ENCODE measurements at places on chromosomes 13 and 19. TPM values are rescaled to one million over a fixed set of nuclear protein-coding genes. Genes with fewer than 3 reads are reported as not detected.

Gene GARIN5A
- 0.21 TPM for total RNA-seq

Gene ACER1
- total RNA-seq: not detected

Gene PLPPR3
- not detected for total RNA-seq

Gene WTIP
- 0.47 TPM for total RNA-seq

DNA sequence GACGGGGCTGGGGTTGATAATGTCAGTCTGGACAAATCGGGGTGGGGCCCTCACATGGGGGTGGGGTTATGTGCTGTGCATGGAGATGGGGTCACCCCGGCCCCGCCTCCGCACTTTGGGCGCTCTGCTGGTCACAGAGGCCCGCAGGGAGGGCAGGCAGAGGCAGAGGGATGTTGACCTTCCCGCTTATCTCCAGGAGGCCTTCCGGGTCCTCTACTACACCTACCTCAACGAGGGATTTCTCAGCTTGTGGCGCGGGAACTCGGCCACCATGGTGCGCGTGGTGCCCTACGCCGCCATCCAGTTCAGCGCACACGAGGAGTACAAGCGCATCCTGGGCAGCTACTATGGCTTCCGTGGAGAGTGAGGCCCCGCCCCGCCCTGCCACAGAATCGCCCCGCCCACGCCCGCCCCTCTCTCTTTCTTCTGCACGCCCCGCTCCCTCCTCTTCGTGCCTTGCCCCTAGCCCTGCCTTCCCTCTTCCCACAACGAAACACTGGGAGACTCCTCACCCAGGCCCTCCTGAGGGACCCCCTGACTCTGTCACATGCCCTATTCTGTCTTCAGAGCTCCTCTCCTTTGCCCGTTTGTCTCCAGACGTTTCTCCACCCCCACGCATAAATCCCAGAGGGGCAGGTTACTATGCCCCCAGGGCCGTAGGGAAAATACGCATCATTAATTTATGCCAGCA, 32.8 kb downstream of the TMEM161A start:
- H3K27ac ChIP-seq: no peak overlapping the region
- DNase-seq: no peak
- peaks cover 2% of the 10 kb centered on the region for H3K36me3 ChIP-seq
- no peaks in the 10 kb centered on the region for H3K4me1 ChIP-seq
- H3K27me3 ChIP-seq: peaks cover 2% of the 10 kb centered on the region

GRCh38 chr13:49540552-49540951, 44.8 kb downstream of the PHF11 start:
- H3K4me3 ChIP-seq: peak overlapping the region; percentile 65
- peaks cover 35% of the 10 kb centered on the region for H3K36me3 ChIP-seq
- peak; percentile 72 for DNase-seq
- peak overlapping the region; percentile 65 for H3K27ac ChIP-seq
- no peaks in the 10 kb centered on the region for H3K27me3 ChIP-seq

DNA sequence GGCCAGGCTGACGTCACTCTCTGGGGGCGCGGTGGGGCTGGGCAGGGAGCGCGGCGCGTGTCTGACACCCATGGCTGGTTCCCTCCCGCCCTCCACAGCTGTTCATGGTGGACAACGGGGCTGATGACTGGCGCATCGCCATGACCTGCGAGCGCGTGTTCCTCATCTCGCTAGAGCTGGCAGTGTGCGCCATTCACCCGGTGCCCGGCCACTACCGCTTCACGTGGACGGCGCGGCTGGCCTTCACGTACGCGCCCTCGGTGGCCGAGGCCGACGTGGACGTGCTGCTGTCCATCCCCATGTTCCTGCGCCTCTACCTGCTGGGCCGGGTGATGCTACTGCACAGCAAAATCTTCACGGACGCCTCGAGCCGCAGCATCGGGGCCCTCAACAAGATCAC, 14.7 kb downstream of the KCNN1 start:
- peaks cover 2% of the 10 kb centered on the region for H3K4me1 ChIP-seq
- no peaks in the 10 kb centered on the region for H3K36me3 ChIP-seq
- peaks cover 15% of the 10 kb centered on the region for H3K27me3 ChIP-seq
- no peak overlapping the region for H3K4me3 ChIP-seq

GRCh38 chr13:66353664-66354063, 876.5 kb downstream of the PCDH9 start:
- no peak overlapping the region for H3K4me3 ChIP-seq
- H3K4me1 ChIP-seq: no peaks in the 10 kb centered on the region
- no peaks in the 10 kb centered on the region for H3K27me3 ChIP-seq
- H3K27ac ChIP-seq: no peak overlapping the region

DNA sequence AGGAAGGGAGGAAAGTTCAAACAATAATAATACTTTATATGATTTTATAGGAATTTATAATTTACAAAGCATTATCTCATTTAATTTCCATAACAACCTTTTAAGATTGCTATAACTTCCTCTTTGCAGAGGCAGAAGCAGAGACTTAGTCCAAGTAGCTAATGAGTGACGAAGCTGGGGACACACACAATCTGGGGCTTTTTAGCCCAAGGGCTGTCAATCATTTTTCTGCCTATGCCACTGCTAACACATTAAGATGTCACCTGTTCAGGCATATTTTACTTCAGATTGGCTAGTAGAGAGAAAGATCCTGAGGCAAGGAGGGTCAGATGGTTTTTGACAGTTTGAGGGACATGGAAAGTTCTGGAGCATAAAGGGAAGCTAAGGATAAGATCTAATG, 12.6 kb downstream of the SCEL start:
- H3K27ac ChIP-seq: no peak overlapping the region
- DNase-seq: no peak
- no peaks in the 10 kb centered on the region for H3K36me3 ChIP-seq
- H3K4me3 ChIP-seq: no peak overlapping the region
- H3K4me1 ChIP-seq: no peaks in the 10 kb centered on the region

GRCh38 chr13:107964395-107964794, 250.9 kb downstream of the LIG4 start:
- H3K27ac ChIP-seq: no peak overlapping the region
- no peaks in the 10 kb centered on the region for H3K4me1 ChIP-seq
- no peak for DNase-seq

DNA sequence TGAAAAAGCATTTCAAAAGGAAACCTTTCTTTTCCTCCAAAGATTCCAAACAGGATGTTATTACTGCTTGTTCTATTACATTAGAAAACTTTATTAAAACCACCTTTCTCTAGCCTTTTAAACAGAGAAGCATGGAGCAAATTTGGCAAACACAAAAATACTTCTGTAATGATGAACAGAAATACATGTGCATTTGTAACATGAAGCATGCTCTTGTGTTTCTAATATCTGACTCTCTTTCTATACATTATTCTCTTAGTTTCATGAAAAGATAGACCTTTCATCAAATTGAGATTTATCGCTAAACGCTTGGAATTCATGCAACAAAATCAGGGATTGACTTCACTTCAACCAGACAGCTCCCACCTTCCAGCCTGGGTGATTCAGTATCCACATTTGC, 152.8 kb upstream of the IRS2 start:
- no peaks in the 10 kb centered on the region for H3K4me1 ChIP-seq
- H3K27ac ChIP-seq: no peak overlapping the region
- H3K27me3 ChIP-seq: no peaks in the 10 kb centered on the region
- H3K36me3 ChIP-seq: no peaks in the 10 kb centered on the region

DNA sequence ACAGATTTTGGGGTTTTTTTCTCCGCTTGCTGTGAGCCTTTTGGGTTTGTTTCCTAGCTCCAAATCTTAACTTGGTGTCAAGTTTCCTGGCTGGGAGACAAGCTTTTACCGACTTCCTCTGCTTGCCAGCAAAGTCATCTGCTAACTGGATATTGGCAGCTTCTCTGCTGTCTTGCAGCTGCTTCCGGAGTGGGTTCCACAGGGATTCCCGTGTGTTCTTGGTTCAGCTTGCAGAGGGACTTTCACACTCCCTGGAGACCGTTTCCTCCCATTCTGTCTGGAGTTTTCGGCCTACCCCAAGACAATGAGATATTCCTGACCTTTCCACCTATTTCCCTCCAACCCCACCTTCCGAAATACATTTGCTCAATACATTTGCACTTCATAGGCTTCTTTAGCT, 2.2 kb upstream of the COLGALT1 start:
- no peak overlapping the region for H3K4me3 ChIP-seq
- peaks cover 11% of the 10 kb centered on the region for H3K4me1 ChIP-seq
- no peak for DNase-seq
- H3K27me3 ChIP-seq: no peaks in the 10 kb centered on the region
- H3K36me3 ChIP-seq: peaks cover 4% of the 10 kb centered on the region

DNA sequence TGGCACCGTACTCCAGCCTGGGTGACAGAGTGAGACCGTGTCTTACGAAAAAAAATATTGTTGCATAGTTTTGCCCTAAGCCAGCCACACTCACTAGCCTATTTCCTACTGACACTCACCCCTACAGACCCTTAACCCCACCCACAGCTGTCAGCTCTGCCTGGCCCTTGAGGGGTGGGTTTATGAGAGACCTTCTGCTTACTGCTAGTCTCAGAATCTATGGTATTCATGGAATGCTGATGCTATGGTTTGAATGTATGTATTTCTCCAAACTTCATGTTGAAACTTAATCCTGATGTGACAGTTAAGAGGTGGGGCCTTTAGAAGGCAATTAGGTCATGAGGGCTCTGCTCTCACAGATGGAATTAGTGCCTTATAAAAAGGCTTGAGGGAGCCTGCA, 79.2 kb upstream of the LRCH1 start:
- H3K27me3 ChIP-seq: no peaks in the 10 kb centered on the region
- H3K4me3 ChIP-seq: no peak overlapping the region
- no peaks in the 10 kb centered on the region for H3K36me3 ChIP-seq
- no peak for DNase-seq

DNA sequence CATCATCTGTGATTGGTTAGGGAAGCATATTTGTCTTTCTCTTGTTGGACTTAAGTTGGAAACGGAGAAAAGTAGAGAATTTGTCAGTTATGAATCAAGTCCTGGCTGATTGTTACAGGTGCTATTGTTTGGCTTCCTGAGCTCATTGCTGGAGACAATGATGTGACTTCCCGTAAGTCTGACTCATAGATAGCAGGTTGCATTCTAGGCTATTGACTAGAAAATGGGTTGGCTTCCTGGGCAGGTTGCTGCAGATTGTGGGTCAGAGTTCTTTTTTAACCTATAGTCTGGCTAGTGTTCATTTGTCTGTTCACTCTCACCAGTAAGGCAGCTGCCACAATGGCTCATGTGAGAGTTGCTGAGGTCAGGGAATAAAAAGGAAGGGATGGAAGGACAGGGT, 101.5 kb downstream of the CCNA1 start:
- DNase-seq: peak; percentile 27
- no peaks in the 10 kb centered on the region for H3K4me1 ChIP-seq
- H3K27ac ChIP-seq: no peak overlapping the region
- no peak overlapping the region for H3K4me3 ChIP-seq
- H3K27me3 ChIP-seq: peaks cover 2% of the 10 kb centered on the region

GRCh38 chr19:1161716-1162115, 12.4 kb downstream of the SBNO2 start:
- no peak overlapping the region for H3K27ac ChIP-seq
- H3K27me3 ChIP-seq: no peaks in the 10 kb centered on the region
- peaks cover 5% of the 10 kb centered on the region for H3K36me3 ChIP-seq
- H3K4me3 ChIP-seq: no peak overlapping the region

GRCh38 chr19:49680421-49681351, 3.6 kb downstream of the PRMT1 start:
- peaks cover 48% of the 10 kb centered on the region for H3K36me3 ChIP-seq
- H3K4me1 ChIP-seq: peaks cover 26% of the 10 kb centered on the region
- peak; percentile 98 for DNase-seq
- H3K27ac ChIP-seq: peak overlapping the region; percentile 20
- peak overlapping the region; percentile 52 for H3K4me3 ChIP-seq

- H3K36me3 ChIP-seq: peaks cover 28% of the 10 kb centered on the region
- no peak for DNase-seq
- no peak overlapping the region for H3K4me3 ChIP-seq
- no peaks in the 10 kb centered on the region for H3K27me3 ChIP-seq
- peaks cover 16% of the 10 kb centered on the region for H3K4me1 ChIP-seq
Observed at GRCh38 chr19:7994114-7994513, 11.3 kb downstream of the ELAVL1 start.

DNA sequence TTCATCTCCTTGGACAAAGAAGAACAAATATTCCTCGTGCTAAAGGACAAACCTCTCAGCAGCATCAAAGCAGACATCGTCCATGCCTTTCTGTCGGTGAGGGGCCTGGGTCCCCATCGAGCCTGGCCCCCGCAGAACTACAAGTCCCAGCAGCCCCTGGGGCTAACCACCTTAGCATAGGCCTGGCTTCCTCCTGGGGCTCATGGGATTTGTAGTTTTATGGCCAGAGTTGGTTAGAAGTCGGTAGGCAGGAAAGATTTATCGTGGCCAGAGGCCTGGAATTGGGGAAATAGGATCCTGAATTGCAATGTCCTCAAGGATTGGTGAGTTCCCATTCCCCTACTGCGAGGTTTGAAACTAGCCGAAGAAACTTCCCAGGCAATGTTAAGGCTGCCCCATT, 19.6 kb downstream of the TMEM150B start:
- DNase-seq: peak; percentile 86
- H3K36me3 ChIP-seq: peaks cover 4% of the 10 kb centered on the region
- no peaks in the 10 kb centered on the region for H3K27me3 ChIP-seq
- H3K4me1 ChIP-seq: peaks cover 16% of the 10 kb centered on the region
- H3K4me3 ChIP-seq: no peak overlapping the region

- peaks cover 6% of the 10 kb centered on the region for H3K4me1 ChIP-seq
- peaks cover 19% of the 10 kb centered on the region for H3K27me3 ChIP-seq
- no peak overlapping the region for H3K4me3 ChIP-seq
- DNase-seq: no peak
Observed at GRCh38 chr13:23715092-23715761, 145.0 kb downstream of the TNFRSF19 start.

DNA sequence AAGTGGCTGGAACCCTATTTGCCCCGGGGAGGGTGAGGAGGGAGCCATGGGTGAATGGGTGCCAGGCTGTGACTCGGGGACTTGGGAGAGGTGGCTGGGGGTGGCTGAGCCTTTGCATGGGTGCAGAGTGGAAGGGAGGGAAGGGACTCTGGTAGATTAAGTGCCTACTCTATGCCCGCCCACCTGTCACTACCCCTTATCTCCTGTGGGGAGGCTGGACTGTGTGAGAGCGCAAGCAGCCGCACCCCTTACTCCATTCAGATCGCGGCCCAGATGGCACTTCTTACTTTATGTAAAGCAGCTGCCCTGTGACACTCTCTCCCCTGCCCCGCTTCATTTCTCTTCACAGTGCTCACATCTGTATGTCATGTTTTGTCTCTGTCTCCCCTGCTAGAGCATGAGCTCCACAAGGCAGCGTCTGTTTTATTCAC, 2.9 kb downstream of the KASH5 start:
- no peak overlapping the region for H3K27ac ChIP-seq
- H3K4me3 ChIP-seq: no peak overlapping the region
- H3K36me3 ChIP-seq: peaks cover 2% of the 10 kb centered on the region
- DNase-seq: no peak

DNA sequence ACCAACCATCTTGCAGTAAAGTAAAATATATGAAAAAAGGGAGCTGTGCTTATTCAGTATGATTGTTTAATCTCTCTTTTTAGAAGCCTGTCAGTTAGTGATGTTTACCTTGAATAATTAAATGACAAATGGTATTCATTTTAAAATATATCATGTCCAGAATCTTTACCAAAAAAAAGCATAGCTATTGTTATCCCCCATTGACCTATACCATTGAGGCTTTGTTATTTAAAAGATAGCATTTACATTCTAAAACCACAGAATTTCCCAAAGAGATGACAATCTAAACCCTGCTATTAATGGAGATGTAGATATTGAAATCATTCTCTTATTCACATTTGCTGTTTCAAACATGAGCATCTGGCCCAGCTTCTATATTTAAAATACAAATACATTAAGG, 2.2 kb downstream of the CNMD start:
- peaks cover 2% of the 10 kb centered on the region for H3K4me1 ChIP-seq
- no peak overlapping the region for H3K27ac ChIP-seq
- no peak overlapping the region for H3K4me3 ChIP-seq

All from activated CD4-positive, alpha-beta T cell treated with anti-CD3 and anti-CD28 coated beads, Interleukin-2, amount 10 ng/mL, durations not matched to agents 24 days and 14 days (primary cell).